ENCODE measurements at places on chromosomes 4 and X.

DNA sequence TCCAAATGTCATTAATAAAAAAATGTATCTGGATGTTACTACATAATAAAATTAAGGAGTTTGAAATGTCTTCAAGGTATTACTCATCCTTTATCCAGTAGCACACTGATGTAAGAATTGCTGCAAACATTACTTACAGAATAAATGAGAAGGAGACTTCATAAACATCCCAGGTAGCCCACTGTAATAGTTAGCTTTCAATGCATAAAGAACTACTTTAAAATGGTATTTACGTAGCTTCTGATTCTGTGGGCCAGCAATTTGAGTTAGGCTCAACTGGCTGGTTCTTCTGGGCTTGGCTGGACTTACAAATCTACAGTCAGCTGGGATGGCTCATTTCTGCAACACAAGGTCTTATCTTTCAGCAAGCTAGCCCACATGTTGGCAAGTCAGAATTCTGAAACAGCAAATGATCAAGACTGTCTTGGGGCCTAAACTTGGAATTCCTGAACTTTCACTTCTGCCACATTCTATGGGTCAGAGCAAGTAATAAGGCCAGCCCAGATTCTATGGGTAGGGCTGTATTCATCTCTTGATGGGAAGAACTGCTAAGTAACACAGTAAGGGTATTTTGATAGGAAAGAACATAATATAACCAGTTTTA lies 522.5 kb downstream of the IQCM start:
- H3K27ac ChIP-seq: no peak overlapping the region
- no peaks in the 10 kb centered on the region for H3K27me3 ChIP-seq
- no peaks in the 10 kb centered on the region for H3K4me1 ChIP-seq
- no peak overlapping the region for H3K4me3 ChIP-seq
- no peak for DNase-seq

GRCh38 chr4:62531731-62532130 lies 1331.6 kb downstream of the ADGRL3 start:
- DNase-seq: peak; percentile 93
- H3K4me3 ChIP-seq: no peak overlapping the region
- H3K27me3 ChIP-seq: no peaks in the 10 kb centered on the region

DNA sequence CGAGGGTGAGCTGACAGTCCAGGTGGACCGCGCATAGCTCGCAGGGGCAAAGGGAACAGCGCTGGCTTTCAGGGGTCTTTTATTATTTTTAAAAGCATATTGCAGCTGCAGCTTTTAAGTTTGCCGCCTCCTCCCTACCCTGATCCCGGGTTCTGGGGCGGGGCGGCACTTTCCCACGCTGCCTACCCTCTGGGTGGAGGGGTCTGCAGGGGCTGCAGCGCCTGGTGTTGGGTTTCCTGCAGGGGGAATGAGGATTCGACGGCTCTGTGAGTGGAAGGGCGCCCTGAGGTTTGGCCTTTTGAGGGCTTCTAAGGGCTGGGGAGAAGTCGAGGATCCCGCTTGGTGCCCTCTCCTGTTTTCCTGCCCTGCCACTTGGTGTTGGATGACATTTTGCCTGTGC lies 80.7 kb upstream of the SCML1 start:
- DNase-seq: no peak
- H3K4me1 ChIP-seq: no peaks in the 10 kb centered on the region
- H3K36me3 ChIP-seq: no peaks in the 10 kb centered on the region
- no peak overlapping the region for H3K27ac ChIP-seq
- H3K4me3 ChIP-seq: no peak overlapping the region

- H3K36me3 ChIP-seq: no peaks in the 10 kb centered on the region
- no peaks in the 10 kb centered on the region for H3K27me3 ChIP-seq
- H3K4me1 ChIP-seq: no peaks in the 10 kb centered on the region
- no peak overlapping the region for H3K27ac ChIP-seq
- DNase-seq: no peak
Measured at GRCh38 chr4:80424225-80424581, 88.7 kb downstream of the CFAP299 start.

DNA sequence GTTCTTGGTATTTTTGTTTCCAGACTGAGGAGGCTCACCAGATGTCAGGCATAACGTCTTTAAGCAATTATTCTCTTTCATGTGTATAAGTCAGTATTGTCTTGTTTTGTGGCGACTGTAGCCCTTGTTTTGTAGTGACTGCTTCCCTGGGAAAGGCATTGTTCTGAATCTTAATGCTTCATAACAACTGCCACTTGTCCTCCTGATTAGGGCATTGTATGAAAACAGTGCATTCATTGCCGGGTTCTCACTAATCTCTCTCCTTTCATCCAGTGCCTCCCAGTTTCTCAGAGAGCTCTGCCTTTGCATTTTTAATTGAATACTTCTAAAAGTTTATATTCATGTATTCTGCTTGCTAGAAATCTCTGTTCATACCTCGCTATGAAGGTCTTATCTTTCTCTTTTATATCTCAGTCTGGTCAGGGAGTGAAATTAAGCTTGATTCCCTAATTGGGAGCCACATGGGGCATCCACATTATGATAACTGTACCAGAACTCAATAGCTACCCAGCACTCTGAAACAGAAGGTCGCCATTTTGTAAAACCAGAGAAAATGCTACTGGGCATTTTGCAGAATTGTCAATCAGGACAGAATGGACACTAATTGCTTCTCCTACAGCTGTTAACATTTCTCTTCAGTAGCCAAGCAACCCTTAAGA lies 149.8 kb downstream of the GBA3 start:
- no peak overlapping the region for H3K4me3 ChIP-seq
- no peaks in the 10 kb centered on the region for H3K27me3 ChIP-seq
- H3K36me3 ChIP-seq: no peaks in the 10 kb centered on the region

GRCh38 chrX:2658585-2659292 lies 32.4 kb upstream of the CD99 start:
- H3K27me3 ChIP-seq: no peaks in the 10 kb centered on the region
- no peak overlapping the region for H3K4me3 ChIP-seq
- H3K4me1 ChIP-seq: no peaks in the 10 kb centered on the region
- no peak overlapping the region for H3K27ac ChIP-seq
- no peaks in the 10 kb centered on the region for H3K36me3 ChIP-seq

DNA sequence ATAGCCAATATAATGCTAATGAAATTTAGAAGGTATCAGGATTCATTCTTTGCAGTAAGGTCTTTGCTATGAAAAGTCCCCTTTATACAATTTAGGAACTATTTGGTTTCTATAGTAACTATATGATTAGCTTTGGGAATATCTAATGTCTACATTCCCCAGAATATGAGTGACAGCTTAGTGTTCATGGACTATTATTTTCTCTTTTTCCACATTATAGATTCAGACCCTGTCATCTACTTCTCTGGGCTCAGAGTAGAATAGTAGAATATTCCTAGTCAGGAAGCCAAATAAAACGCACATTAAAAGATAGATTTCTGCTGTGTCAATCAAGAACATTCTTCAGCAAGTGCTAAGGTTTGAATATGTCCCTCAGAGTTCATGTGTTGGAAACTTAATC lies 26.1 kb upstream of the SULT1B1 start:
- no peak overlapping the region for H3K4me3 ChIP-seq
- H3K4me1 ChIP-seq: no peaks in the 10 kb centered on the region
- no peak for DNase-seq
- no peaks in the 10 kb centered on the region for H3K36me3 ChIP-seq

GRCh38 chr4:124018383-124019317 lies 622.1 kb downstream of the SPRY1 start:
- H3K4me1 ChIP-seq: no peaks in the 10 kb centered on the region
- H3K27ac ChIP-seq: no peak overlapping the region
- no peaks in the 10 kb centered on the region for H3K36me3 ChIP-seq
- peak; percentile 66 for DNase-seq

- no peaks in the 10 kb centered on the region for H3K27me3 ChIP-seq
- H3K4me3 ChIP-seq: no peak overlapping the region
- H3K27ac ChIP-seq: no peak overlapping the region
- H3K4me1 ChIP-seq: no peaks in the 10 kb centered on the region
- DNase-seq: no peak
- H3K36me3 ChIP-seq: no peaks in the 10 kb centered on the region
Measured at GRCh38 chrX:34716302-34716701, 59.2 kb upstream of the TMEM47 start.

DNA sequence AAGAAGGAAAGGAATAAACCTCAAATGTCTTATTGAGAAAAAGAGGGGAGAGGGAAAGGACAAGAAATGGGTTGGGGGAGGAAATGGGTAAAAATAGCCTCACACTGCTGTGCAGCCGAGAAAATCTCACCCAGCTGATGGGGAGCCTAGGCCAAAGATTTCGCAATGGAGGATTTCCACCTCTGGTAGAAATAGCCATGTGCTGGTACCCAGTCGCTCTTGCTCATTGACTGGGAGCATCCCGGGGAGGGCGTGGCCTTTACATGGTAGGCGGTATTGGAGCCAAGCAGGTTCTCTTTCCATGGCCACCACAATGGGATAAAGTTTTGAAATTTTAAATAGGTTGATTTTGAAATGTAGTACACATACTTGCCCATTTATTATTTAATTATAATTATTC lies 255.1 kb upstream of the LDB2 start:
- H3K36me3 ChIP-seq: no peaks in the 10 kb centered on the region
- peak overlapping the region; percentile 5 for H3K27ac ChIP-seq
- no peak overlapping the region for H3K4me3 ChIP-seq
- H3K27me3 ChIP-seq: no peaks in the 10 kb centered on the region

DNA sequence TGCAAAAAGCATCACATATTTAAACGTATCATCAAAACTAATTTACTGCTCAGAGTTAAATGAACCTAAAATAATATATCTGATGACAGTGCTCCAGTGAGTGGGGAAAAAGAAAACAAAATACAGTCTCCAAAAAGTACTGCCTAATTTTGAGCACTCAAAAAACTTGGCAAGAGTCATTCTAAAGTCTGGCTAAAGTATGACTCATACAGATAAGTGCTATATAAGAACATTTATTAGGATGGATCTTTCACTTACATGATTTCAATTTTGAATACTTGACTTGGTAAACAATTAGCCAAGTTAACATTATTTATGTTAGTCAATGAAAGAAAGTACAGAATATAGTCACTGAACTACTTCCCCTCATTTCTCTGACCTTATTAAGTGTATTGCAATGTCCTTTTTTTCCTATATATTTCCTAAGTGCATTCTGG lies 27.2 kb downstream of the FBXO8 start:
- H3K4me1 ChIP-seq: no peaks in the 10 kb centered on the region
- no peak overlapping the region for H3K4me3 ChIP-seq
- no peaks in the 10 kb centered on the region for H3K27me3 ChIP-seq
- no peaks in the 10 kb centered on the region for H3K36me3 ChIP-seq
- H3K27ac ChIP-seq: no peak overlapping the region
